Upper lobe of right lung (tissue), 1 donor: ENCODE measurements at places on chromosomes 13 and 19. TPM values are rescaled to one million over a fixed set of nuclear protein-coding genes. Genes with fewer than 3 reads are reported as not detected.

GRCh38 chr19:41957838-41958366, 1.2 kb downstream of the RABAC1 start:
- peak; percentile 85 for DNase-seq

- no peak for DNase-seq
These were observed 1115.2 kb upstream of the MIR17HG start for GRCh38 chr13:90232291-90232690.

- DNase-seq, result no peak
These were observed 27.4 kb downstream of the STARD13 start for GRCh38 chr13:33257841-33258807.

DNA sequence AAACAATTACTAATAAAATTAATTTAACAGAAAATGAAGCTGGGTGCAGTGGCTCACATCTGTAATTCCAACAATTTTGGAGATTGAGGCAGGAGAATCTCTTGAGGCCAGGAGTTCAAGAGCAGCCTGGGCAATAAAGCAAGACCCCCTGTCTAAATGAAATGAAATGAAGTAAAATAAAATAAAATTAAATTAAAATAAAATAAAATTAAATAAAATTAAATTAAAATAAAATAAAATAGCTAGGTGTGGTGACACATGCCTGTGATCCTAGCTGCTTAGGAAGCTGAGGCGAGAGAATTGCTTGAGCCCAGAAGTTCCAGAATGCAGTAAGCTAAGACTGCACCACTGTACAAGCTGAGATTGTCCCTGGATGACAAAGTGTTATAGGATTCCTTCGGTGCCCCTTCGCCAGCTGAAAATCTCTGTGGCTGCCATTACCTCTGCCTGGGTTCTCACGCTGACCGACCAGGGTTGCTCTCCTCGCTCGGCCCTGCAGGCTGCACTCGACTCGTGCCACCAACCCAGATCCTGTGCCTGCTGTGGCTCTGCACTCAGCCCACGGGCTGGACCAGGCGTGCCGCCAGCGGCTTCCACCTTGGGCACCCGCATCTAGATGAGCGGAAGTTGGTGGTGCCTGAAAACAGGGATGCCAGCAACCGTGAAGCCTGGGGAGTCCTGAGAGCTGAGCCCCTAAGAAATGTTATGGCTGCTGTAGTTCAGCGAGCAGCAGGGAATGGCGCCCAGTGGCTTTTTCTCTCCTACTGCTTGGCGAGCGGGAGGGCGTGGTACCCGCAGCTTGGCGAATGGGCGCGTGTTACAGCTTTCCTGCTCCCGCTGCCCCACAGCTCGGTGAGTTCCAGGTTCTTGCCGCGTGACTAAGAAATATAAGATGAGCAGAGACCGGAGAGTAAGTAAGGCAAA, 539.2 kb upstream of the PCDH9 start:
- DNase-seq, result peak; percentile 49

GRCh38 chr19:3945838-3946237, 13.0 kb downstream of the NMRK2 start:
- DNase-seq, result no peak

DNA sequence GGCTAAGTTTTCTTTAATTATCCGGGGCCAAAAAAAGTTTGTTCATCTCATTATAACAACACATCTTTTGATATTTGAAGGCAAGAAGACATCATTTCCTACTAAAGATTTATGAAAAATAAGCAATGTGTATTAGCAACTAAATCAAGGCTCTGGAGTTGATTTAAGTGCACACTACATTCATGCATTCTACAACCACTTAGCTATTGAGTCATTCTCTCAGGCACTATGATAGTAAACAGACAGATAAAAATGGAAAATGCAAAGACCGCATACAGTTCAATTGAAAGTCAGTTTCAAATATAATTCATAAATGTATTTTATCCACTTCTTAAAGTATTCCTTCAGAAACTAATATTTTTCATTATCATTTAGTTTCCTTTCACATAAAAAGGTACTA, 1395.2 kb downstream of the PCDH9 start:
- no peak for DNase-seq

- no peak for DNase-seq
These were observed 14.0 kb upstream of the GGACT start for GRCh38 chr13:100602493-100603111.

GRCh38 chr13:98598043-98598442, 21.1 kb upstream of the STK24 start:
- no peak for DNase-seq

DNA sequence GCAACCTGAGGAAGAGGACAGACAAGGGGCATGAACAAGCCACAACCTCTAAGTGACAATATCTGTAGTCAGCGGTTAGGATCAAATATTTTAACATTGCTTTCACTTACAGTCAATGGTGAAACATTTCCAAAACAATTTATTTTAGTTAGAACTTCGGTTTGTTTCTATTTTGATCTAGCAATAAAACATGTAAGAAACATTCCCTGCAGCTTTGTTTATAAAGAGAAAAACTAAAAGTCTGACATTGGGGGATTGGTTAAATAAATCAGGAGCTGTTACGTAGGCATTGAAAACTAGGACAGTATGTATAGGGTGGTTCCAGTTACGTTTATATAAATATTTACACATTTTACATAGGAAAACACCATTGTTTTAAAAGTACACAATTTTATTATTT, 3.4 kb downstream of the URI1 start:
- no peak for DNase-seq

GRCh38 chr19:3467437-3468198, 12.7 kb downstream of the SMIM24 start:
- DNase-seq, result no peak

- no peak for DNase-seq
These were observed 106.4 kb upstream of the UBL3 start for GRCh38 chr13:29956853-29957252.

DNA sequence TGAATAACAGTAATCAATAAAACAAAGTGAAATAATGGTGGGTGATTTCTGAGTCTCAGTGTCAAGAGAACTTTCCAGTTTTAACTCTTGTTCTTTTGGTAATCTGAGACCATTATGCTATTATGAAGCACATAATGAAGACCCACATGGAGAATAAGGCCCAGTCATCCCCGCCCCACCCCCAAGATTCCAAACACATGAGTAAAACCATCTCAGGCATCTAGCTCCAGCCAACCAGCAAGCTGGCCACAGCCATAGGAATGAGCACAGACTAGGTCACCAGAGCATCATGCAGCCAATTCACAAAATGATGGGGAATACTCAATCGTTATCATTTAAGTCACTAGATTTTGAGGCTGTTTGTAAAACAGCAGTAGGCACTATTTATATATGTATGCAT, 1769.0 kb upstream of the PCDH20 start:
- DNase-seq, result no peak

The RSPH6A gene
- total RNA-seq, result 0.38 TPM

- DNase-seq, result no peak
These were observed 4.5 kb downstream of the ZNF787 start for GRCh38 chr19:56116606-56117005.

- no peak for DNase-seq
These were observed 683.9 kb upstream of the KLHL1 start for GRCh38 chr13:70792121-70792520.

DNA sequence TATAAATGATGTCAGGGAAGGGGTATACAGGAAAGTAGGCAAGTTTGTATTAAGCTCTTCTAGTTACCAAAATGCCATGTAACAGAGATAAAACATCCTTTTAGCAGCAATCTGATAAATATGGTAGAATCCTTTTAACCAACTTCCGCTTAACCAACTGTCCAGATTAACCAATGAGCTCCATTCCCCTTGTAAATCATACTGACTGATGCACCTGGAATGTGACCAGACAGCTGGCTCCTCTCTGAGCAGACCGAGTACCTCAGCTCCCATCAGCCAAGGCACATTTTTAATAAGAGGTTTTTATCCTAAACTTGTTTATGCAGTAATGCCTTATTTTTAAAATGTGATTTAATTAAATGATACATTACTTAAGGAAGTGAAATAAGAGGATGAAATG, 66.4 kb downstream of the KLF12 start:
- DNase-seq, result no peak

DNA sequence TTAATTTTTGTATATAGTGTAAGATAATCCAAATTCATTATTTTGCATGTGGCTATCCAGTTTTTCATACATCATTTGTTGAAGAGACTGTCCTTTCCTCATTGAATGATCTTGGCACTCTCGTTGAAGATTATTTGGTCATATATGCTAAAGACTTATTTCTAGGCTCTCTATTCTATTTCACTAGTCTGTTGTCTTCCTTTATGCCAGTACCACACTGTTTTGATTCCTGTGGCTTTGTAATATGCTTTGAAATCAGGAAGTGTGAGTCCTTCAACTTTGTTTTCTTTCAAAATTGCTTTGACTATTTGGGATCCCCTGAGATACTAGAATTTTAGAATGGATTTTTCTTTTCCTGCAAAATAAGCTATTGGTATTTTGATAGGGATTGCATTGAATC, 24.5 kb downstream of the FNDC3A start:
- DNase-seq, result no peak

The THSD8 gene
- total RNA-seq, result 2.8 TPM

- no peak for DNase-seq
These were observed 96.2 kb downstream of the COL4A2 start for GRCh38 chr13:110403315-110403714.

DNA sequence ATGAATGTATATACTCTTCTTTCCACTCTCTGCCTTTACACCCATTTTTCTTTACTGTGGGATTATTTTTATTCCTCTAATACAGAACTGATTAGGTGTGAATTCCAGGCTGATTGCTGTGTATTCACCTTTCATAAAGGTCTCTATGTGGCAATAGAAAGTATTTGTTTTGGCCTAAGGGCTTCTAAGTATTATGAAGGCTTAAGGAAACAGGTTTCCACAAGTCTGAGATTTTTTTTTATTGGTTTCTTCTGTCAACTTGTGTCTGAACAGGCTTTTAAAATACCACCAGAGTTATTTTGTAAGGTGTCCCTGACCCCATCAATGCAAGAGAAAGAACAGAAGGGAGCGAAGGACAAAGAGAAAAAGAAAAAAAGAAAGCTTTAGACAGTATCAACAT, 1102.0 kb upstream of the SPRY2 start:
- DNase-seq, result no peak

The ANGPTL8 gene
- not detected for total RNA-seq

DNA sequence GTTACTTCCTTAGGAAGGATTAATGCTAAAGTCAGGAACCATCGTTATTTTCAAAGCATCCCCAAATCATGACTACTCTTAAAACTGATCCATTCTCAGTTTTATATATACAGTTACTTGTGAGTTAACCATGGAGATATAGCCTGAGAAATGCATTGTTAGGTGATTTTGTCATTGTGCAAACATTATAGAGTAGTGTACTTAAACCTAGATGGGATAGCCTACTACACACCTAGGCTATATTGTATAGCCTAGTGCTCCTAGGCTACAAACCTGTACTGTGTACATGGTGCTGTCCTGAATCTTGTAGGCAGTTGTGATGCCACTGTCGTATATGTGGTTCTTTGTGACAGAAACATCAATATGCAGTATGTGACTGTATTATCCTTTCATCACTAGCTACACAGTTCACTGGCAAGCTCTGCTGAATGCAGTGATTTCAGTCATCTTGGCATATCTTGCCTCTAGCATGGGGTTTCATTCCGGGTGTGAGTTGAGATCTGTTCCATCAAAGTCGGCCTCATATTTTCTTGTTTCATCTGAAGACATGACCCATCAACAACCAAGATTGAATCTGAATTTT, 45.3 kb downstream of the CDK8 start:
- no peak for DNase-seq

DNA sequence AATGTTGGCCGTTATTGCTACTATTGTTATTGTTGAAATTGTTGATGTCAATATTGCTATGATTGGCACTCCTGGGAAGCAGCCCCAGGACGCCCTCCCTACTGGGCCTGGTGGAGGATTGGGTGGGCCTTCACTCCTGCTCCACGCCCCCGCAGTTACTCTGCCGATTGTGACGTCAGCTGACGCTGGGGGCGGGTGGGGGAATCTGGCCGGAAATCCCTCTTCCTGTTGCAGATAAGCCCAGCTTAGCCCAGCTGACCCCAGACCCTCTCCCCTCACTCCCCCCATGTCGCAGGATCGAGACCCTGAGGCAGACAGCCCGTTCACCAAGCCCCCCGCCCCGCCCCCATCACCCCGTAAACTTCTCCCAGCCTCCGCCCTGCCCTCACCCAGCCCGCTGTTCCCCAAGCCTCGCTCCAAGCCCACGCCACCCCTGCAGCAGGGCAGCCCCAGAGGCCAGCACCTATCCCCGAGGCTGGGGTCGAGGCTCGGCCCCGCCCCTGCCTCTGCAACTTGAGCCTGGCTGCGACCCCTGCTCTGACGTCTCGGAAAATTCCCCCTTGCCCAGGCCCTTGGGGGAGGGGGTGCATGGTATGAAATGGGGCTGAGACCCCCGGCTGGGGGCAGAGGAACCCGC, at the start of gene ETV2:
Gene ETV2 (plus strand): TSS at position 231 of the 637 bp plus-strand sequence. CDS start 716 bp downstream, outside the sequence.
- DNase-seq, result no peak

DNA sequence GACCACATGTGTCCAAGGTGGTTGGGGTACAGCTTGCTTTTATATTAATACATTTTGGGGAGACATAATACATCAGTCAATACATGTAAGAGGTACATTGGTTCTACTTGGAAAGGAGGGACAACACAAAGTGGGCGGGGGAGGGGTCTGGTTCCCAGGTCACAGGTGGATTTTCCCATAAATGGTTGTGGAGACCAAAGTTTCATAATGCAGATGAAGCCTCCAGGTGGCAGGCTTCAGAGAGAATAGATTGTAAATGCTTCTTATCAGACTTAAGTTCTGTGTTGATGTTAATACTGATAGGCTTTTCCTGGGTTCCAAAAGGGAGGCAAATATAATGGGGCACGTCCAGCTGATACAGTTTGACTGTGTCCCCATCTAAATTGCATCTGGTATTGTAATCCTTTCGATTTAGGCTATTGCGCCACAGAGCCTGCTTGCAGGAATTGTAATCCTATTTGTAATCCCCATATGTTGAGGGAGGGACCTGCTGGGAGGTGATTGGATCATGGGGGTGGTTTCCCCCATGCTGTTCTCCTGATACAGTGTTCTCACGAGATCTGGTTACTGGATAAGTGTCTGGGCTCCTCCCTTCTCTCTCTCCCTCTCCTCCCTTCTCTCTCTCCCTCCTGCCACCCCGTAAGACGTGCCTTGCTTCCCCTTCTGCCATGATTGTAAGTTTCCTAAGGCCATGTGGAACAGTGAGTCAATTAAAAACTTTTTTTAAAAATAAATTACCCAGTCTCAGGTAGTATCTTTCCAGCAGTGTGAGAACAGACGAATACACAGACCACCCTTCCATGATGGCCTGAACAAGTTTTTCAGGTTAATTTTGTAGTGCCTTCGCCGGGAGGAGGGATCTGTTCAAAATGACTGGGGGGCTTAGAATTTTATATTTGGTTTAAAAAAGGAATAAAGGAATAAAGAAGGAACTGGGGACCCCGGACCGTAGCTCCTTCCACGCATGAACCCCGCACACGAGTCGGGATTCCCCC, 44.9 kb downstream of the ZNF823 start:
- no peak for DNase-seq

- no peak for DNase-seq
These were observed 15.9 kb upstream of the DNAJC3 start for GRCh38 chr13:95660981-95661581.

DNA sequence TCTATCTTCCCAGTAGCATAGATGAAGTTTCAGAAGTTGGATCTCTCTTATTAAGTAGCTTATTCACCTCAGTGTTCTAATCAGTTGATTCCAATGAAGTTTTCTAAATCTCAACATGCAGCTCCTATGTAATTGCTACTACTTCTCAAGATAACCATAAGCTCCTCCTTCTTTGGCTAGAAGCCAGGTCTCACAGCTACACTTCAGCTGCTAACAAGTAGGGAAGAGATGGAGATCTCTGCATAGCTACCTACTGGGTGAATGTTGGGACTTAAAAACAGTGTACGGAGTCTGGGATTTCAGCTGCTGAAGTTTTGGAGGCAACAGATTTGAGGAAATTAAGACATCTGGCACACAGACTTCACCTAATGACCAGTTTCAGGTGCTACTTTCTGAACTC, 661.0 kb downstream of the SLITRK1 start:
- no peak for DNase-seq

The NDFIP2 gene
- total RNA-seq, result 34.1 TPM

The NXNL1 gene
- not detected for total RNA-seq
